ENCODE measurements at places on chromosomes 16 and 17. TPM values are rescaled to one million over a fixed set of nuclear protein-coding genes. Genes with fewer than 3 reads are reported as not detected.
A peak's percentile ranks its signal among the peaks of the same experiment; 100 is the strongest.

DNA sequence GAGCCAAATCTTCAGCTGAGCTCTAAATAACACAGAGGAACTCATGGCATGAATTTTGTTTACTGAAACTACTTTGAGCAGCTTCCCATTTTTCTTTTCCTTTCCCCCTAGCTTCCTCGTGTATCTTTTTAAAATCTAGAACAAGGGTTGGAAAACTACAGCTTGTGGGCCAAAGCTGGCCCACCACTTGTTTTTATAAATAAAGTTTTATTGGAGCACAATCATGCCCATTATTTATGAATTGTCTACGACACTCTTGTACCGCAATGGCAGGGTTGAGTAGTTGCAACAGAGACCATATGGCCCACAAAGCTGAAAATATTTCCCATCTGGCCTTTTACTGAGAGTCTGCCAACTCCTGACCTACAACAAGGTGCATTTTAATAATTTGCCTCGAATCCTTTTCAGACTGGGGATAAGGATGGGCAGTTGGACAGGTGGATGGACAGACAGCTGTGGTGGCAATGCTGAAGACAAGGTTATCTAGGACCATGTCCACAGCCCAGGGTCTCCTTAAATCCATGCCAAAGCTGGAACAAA lies 87.7 kb downstream of the RMI2 start:
- no peak for DNase-seq

DNA sequence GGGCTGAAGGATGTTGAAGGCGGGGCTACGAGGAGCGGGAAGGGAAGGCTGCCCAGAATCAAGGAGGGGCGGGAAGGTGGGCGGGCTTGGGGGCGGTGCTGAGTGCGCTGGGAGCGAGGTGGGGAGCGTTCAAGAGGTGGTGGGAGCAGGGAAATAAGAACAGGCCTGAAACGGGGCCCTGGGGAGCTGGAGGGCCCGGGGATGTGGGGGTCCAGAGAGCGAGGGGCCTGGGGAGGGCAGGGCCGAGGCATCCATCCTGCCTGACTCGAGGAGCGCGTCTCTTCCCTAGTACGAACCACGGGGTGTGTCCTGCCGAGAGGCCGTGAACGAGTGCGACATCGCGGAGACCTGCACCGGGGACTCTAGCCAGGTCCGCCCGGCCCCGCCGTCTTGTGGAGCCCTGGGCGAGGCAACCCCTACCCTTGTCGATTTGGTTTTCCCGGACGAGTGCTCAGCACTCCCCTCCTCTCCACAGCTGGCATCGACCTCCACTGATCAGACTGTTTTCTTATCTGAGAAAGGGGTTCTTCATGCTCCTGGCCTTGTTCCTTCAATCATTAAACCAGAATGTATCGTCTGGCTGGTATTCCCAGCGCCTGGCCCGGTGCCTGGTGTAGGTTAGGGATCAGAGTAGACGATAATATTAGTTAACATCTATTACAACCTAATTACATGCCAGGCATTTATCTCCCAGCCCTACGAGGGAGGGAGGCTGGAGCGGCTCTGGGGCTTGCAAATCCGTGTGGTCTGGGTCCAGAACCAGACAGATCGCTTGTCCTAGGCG lies 17.2 kb downstream of the ADAM11 start:
- DNase-seq: peak; percentile 80

- DNase-seq: no peak
These were observed 4.5 kb downstream of the ZNF652 start for GRCh38 chr17:49357516-49357915.

- DNase-seq: no peak
These were observed 243.9 kb upstream of the MYOCD start for GRCh38 chr17:12421646-12422306.

Gene KRTAP9-2
- not detected for polyA plus RNA-seq

Gene HBA2
- polyA plus RNA-seq: 0.17 TPM

- DNase-seq: no peak
These were observed 12.4 kb upstream of the ZNF19 start for GRCh38 chr16:71501547-71501946.

Gene TEKT5
- polyA plus RNA-seq: not detected

Gene PTGES3L
- 3.3 TPM for polyA plus RNA-seq

Gene CAVIN1
- 734 TPM for polyA plus RNA-seq

DNA sequence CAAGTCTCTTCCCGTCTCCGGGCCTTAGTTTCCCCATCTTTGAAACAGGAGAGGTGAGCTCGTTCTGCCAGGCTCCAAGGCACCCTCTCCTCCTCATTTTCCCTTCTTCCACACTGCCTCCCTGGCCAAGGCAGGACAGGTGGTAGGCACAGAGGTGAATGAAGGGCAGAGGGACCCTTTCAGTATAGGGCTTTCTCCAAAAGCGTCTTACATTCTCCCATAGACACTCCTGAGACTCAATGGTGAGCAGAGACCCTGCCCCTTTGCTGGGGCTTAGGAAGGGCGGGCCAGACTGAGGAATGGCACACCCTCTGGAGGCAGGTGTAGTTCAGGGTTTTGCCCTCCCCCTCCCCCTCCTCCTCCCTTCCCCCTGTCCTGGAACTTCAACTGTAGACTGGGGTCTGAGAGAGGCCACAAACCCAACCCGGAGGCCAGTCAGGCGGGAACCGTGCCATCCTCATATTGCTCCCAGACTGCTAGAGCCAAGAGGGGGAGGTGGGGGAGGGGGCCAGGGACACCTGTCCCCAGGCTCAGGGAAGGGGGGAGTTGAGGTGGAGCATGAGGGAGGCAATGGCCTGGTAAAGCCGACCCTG lies 1.9 kb downstream of the PLEKHH3 start:
- DNase-seq: no peak

Gene DLX4
- polyA plus RNA-seq: 0.29 TPM

Gene C17orf67
- 0.50 TPM for polyA plus RNA-seq

Gene PARD6A
- polyA plus RNA-seq: 0.88 TPM

Gene SP6
- polyA plus RNA-seq: 0.05 TPM

Gene MYO15A
- 1.0 TPM for polyA plus RNA-seq

Gene HSD17B2
- 0.60 TPM for polyA plus RNA-seq

Gene CLEC19A
- polyA plus RNA-seq: not detected

GRCh38 chr16:47072158-47072557 lies 71.6 kb downstream of the NETO2 start:
- no peak for DNase-seq

GRCh38 chr16:24906199-24906808 lies 60.5 kb downstream of the SLC5A11 start:
- DNase-seq: no peak
